Left renal cortex interstitium (tissue), 4 donors: ENCODE measurements at places on chromosomes 4 and X.

DNA sequence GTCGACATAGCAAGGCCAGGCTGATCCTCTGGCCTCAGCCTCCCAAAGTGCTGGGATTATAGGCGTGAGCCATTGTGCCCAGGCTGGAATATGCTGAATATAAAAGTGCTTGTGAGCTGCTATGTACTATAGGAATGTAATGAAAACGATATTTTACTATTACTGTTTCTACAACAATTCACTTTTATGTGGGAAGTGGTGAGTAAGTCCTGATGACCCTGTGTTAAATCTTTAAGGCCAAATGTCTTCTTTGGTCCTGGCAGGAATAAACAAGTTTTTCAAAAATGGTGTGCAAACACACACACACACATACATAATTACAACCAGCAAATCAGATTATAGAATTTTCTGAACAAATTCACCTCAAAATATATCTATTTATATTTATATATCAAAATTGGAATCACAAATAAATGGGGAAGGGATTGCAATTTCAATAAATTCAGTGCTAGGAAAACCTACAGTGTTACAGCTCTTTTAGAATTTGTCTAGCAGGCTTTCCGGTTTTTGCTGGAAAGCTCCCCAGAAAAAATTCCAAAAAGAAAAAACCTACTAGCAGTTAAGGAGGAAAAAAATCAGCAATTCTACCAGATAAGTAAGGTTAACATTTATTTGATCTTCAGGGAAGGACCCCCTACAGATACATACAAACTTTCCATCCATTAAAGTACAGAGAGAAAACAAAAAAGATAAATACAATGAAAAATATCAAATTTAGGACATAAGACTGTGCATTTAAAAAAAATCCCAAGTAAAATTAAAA, 17.9 kb downstream of the SMIM14 start:
- DNase-seq = no peak

GRCh38 chr4:184655889-184656869, 6.6 kb downstream of the PRIMPOL start:
- DNase-seq = no peak

GRCh38 chr4:84639145-84639544, 56.2 kb downstream of the CDS1 start:
- DNase-seq = no peak

GRCh38 chr4:77025643-77026321, 50.0 kb downstream of the CCNI start:
- no peak for DNase-seq

DNA sequence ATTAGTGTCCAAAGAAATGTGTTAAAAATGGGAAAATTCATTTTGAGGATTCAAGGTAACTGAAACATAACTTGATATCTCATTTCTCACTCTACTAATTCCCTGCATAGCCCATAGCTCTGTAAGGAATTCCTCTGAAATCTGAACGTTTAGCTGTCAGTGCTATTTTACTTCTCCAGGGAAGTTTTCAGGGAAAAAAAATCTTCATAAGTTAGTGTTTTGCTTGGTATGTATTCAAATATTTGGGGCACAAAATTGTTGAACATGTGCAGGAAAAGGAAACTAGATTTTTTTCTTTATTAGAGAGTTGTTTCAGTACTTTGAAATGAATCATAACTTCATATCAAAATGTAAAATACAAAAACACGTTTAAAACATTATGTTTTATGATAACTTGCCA, 891.4 kb downstream of the CENPC start:
- no peak for DNase-seq

DNA sequence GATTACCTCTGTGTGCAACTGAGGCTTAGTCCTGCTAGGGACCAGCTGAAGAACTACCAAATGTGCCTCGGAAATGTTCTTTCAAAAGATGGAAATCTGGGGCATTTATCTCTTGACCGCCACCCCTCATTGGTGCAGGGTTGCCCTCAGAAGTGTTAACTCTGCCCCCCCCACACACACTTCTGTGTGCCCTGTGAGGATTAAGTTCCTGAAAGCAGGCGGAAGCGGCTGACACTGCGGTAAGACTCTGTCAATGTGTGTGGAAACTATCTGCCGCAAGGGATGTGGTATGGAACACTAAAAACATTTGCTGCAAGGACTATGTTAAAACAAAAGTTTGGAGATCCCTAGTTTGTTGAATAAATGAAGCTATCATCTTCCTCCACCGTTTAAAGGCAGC, 106.9 kb upstream of the NDP start:
- DNase-seq = no peak

- no peak for DNase-seq
Observed at GRCh38 chr4:2340272-2341061, 78.0 kb downstream of the ZFYVE28 start.

DNA sequence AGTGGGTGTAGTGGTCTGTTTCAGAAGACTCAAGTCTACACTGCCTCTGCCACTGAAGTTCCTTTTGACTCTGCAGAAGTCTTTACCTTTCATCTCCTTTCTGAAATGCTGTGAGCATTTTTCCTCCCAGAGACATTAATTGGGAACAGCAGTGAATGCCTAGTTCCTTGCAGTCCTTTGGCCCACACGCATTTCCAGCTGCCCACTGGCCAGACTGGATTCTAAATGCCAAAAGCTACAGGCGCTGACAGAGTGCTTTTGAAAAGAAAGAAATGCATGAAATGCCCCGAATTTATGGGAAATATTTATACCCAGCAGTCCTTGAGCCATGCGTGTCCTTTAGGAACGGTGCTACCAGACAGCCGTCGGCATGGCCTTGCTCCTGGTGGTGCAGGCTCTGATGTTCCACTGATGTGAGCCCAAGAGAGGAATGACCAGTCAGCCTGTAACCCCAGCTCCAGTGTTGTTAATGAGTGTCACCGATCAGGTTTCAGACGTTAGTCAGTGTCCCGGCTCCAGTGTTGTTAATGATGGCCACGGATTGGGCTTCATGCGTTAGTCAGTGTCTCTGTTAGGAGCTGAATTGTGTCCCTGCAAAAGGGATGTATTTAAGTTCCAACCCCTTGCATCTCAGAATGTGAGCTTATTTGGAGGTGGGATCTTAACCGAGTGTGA, 132.6 kb downstream of the TBL1X start:
- DNase-seq = no peak

- no peak for DNase-seq
Observed at GRCh38 chr4:1667273-1667672, 16.8 kb downstream of the FAM53A start.

DNA sequence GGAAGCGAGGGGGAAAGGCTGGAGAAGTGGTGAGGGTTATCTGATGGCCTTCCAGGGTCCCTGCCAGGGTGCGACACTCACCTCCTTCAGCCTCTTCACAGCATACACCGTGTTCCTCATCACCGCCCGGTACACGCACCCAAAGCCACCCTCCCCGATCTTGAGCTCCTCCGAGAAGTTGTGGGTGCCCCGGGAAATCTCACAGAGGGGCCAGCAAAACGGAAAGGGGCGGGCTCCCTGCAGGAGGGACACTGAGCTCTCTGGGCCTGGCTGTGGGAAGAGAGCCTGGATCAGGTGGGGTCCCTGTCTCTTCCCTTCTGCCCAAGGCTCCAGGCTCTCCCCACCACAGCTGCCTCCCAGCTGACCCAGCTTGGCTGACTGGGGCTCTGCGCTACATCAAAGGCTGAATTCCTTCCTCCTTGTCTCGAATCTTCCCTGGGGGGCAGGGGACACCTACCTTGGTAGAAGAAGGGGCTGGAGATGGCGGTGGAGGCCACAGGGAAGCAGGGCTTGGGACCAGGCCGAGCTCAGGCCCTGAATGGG, 1.1 kb downstream of the IRAK1 start:
- DNase-seq = no peak

DNA sequence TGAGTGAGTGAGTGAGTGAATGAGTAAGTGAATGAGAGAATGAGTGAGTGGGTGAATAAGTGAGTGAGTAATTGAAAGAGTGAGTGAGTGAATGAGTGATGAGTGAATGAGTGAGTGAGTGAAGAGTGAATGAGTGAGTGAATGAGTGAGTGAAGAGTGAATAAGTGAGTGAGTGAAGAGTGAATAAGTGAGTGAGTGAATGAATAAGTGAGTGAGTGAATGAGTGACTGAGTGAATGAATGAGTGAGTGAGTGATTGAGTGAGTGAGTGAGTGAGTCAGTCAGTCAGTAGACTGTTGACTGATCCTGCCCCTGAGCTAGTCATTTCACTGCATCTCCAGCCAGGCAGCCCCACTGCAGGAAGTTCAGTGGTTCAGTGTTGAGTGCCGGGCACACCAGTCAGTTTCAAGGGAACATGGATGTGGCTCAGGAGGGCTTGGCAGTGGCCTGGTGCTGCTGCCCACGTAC, 228.4 kb upstream of the PSAPL1 start:
- no peak for DNase-seq

GRCh38 chr4:23728393-23728792, 161.5 kb downstream of the PPARGC1A start:
- no peak for DNase-seq

DNA sequence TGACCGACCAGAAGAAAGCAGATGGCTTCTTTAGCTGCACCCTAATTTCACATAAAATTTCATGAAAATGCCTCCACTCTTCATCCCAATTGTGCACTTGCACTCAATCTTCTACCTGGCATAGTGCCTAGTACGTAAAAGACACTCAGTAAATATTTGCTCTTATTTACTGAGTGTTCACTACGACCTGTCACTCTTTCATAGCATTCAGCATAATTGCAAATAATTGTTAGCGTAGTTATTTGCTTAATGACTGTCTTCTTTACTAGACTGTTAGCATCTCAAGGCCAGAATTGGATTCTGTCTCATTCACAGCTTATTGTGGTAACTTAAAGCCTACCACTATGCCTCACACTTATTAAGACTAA, 130.2 kb downstream of the ENOX2 start:
- DNase-seq = no peak

GRCh38 chrX:38704146-38704882, 96.9 kb upstream of the MID1IP1 start:
- no peak for DNase-seq

DNA sequence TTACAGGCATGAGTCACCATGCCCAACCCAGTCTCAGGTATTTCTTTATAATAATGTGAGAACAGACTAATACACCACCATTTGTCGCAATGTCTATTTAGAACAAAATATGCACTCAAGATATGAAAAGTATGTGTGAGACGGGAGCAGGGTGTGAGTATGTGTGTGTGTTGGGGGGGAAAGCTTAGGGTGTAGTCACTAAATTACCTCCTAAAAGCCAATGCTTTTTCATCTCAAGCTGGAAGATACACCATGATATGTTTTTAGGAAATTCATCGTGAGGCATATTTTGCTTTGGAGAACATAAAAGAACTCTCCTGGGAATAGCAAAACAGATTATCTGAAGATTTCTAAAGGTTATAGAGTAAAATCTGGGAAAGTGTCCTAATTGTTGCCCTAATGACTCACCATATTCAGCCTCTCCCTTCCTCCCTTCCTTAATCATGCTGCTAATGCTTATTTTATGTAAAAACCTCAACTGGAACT, 262.7 kb downstream of the PDHA2 start:
- DNase-seq = no peak

DNA sequence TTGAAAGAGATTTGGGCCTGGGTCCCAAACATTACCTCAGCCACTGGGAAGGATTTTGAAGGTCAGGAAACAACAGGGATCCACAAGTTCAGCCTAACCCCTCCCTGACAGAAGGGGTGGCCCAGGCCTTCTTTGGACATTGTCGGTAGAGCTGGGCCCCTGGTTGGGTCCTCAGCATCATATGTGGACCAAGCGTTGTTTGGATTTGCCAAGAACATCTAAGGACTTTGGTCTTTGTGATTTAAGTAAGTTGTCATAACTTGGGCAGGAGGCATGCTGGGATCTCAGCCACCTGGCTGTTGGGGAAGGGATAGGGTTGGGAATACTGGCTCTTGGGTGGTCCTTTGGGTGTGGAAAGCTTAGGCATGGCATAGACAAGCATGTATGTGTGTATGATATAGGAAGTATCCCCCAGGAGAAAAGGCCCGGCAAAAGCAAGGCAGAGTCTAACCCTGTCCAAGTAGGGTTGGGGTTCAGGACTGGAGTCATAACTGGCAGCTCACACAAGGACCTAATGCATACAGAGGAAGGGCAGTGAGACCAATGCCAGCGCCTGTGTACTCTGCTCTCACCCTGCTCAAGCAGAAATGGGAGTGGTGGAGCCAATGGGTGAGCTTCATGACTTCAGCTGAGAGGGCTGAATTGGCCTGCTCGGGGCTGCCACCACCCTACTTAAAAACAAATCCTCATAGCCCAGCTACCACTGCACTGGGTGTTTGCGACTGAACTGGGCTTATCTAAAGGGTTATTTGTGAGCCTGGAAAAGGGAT, 102.8 kb downstream of the RTL5 start:
- no peak for DNase-seq

DNA sequence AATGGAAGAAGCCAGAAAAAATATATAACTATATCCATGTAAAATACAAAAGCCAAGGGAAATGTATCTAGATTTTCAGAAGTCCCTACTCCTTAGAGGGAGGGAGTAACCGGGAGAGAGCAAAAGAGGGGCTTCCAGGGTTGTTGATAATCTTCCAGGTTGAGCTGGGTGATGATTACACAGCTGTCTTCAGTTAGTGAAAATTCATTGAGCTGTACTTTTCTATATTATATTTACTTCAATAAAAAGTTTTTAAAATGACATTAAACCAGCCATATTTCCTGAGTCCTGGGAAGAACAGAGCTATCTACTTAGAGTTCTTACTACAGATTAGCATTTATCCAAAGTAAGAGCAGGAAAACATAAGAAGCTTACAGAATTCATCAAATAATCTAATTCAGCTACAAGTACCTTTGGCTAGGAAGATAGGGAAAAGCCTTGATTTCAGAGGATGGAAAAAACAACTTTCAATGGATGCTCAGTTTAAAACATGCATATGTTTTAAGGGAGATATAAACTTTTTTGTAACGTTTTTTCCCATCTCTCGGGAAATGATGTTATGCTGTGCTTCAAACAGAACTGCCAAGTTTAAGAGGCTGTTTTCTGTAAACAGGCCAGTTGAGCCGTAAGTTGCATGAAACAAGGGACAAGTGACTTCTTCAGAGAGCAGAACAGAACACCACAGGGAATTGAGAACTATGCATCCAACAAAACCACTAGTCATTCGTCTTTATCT, 204.6 kb downstream of the SCFD2 start:
- peak; percentile 8 for DNase-seq
